ENCODE measurements at places on chromosomes 1 and 21.

DNA sequence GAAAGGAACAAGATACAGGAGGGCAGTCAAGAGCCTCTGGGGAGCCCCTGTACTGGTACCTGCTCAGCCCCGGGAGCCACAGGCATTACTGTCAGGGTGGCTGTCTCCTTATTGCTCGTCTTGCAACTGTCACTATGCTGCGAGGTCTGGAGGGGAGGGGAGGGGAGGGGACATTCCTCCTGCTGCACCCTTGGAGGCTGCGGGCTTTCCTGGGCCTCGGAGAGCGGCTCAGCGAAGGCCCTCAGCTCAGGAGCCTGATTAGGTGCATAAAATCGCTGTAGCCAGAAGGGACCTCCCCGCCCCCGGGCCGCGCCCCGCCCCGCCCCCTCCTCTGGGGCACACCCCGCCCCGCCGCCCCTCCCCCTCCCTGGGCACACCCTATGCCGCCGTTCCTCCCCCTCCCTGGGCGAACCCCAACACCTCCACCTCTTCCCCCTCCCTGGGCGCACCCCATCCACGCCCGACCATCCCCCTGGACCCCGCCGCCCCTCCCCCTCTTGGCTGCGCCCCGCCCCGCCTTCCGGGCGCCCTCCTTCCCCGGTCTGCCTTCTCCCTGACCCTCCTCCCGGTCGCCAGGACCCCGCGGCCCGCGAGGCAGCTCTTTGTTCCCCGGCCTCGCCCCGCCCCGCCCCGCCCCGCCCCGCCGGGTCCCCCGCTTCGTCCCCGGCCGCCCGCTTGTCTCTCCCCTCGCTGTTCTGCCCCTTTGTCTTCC is 35.5 kb downstream of the CACHD1 start:
- peak overlapping the region; percentile 9 for H3K4me3 ChIP-seq
- H3K27ac ChIP-seq = no peak overlapping the region
- no peaks in the 10 kb centered on the region for H3K36me3 ChIP-seq
- H3K27me3 ChIP-seq = no peaks in the 10 kb centered on the region
- H3K4me1 ChIP-seq = no peaks in the 10 kb centered on the region
- no peak for DNase-seq

- H3K36me3 ChIP-seq = no peaks in the 10 kb centered on the region
- no peak overlapping the region for H3K4me3 ChIP-seq
- no peak for DNase-seq
- H3K27ac ChIP-seq = no peak overlapping the region
- peaks cover 2% of the 10 kb centered on the region for H3K27me3 ChIP-seq
Observed at GRCh38 chr1:153141377-153141776, 9.3 kb downstream of the SPRR2G start.

- no peaks in the 10 kb centered on the region for H3K4me1 ChIP-seq
- no peak for DNase-seq
- no peaks in the 10 kb centered on the region for H3K36me3 ChIP-seq
- H3K27me3 ChIP-seq = no peaks in the 10 kb centered on the region
Observed at GRCh38 chr1:114025609-114026401, 46.5 kb downstream of the OLFML3 start.

DNA sequence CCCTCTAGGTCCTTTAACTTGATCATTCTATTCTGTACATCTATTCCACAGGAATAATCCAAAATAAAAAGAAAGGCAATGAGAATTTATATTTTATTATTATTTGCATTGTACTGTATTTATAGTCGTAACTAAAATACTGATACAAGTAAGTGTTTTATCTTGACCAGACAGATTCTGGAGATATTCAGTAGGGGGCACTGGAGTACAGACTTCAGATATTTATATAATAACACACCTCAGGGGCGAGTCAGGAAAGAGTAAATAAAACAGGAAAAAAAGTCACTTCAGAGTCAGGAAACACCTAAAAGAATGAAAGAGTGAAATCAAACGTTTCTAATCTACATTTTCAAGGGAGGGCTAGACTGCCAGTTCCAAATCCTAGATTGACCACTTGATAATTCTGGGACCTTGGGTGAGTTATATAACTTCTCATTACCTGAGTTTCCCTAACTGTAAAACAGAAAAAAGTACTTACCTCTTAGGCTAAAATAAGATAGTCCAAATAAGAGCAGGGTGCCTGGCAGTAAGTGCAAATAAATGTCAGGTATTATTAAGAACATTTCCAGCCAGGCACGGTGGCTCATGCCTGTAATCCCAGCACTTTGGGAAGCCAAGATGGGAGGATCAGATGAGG is 31.1 kb upstream of the MTF1 start:
- DNase-seq = no peak
- no peaks in the 10 kb centered on the region for H3K4me1 ChIP-seq
- H3K4me3 ChIP-seq = no peak overlapping the region
- no peaks in the 10 kb centered on the region for H3K27me3 ChIP-seq
- H3K36me3 ChIP-seq = peaks cover 42% of the 10 kb centered on the region

GRCh38 chr1:91700771-91701471 is 185.0 kb downstream of the TGFBR3 start:
- no peak overlapping the region for H3K4me3 ChIP-seq
- H3K27ac ChIP-seq = no peak overlapping the region

GRCh38 chr1:166040202-166040997 is 126.4 kb downstream of the FAM78B start:
- no peak overlapping the region for H3K27ac ChIP-seq
- H3K27me3 ChIP-seq = no peaks in the 10 kb centered on the region
- H3K36me3 ChIP-seq = no peaks in the 10 kb centered on the region
- DNase-seq = no peak
- H3K4me3 ChIP-seq = no peak overlapping the region

GRCh38 chr1:212688341-212689047 is 11.1 kb downstream of the BATF3 start:
- no peak for DNase-seq
- no peak overlapping the region for H3K4me3 ChIP-seq
- H3K36me3 ChIP-seq = no peaks in the 10 kb centered on the region
- H3K27ac ChIP-seq = no peak overlapping the region

DNA sequence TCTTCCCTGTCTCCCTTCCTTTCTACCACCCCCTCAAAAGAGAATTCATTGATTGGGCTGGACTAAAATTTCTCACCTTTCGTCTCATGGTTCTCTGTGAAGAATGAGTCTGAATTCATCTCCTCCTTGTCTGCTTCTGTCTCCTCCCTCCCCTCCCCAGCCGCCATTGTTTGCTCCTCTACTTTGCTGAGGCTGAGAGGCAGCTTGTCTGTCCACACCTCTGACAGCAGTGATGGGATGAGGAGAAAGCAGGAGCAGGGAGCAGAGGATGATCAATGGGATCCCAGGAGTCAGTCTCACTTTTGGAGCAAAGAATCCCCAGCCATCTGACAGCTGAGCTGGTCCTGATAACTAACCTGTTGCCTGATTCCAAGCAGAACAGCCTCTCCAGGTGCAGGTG is 2.5 kb downstream of the ILDR2 start:
- H3K4me3 ChIP-seq = no peak overlapping the region
- peaks cover 2% of the 10 kb centered on the region for H3K27me3 ChIP-seq
- H3K36me3 ChIP-seq = no peaks in the 10 kb centered on the region

GRCh38 chr1:212559929-212560328 is 48.6 kb upstream of the ATF3 start:
- no peak overlapping the region for H3K4me3 ChIP-seq
- peaks cover 9% of the 10 kb centered on the region for H3K4me1 ChIP-seq
- H3K27me3 ChIP-seq = no peaks in the 10 kb centered on the region
- H3K36me3 ChIP-seq = no peaks in the 10 kb centered on the region

- no peak overlapping the region for H3K27ac ChIP-seq
- no peak overlapping the region for H3K4me3 ChIP-seq
- H3K36me3 ChIP-seq = no peaks in the 10 kb centered on the region
- H3K4me1 ChIP-seq = no peaks in the 10 kb centered on the region
Observed at GRCh38 chr1:87956072-87956471, 627.4 kb downstream of the LMO4 start.

GRCh38 chr1:222600281-222600680 is 10.5 kb upstream of the TAF1A start:
- DNase-seq = no peak
- no peaks in the 10 kb centered on the region for H3K36me3 ChIP-seq
- H3K27ac ChIP-seq = no peak overlapping the region
- H3K27me3 ChIP-seq = no peaks in the 10 kb centered on the region
- H3K4me1 ChIP-seq = no peaks in the 10 kb centered on the region

DNA sequence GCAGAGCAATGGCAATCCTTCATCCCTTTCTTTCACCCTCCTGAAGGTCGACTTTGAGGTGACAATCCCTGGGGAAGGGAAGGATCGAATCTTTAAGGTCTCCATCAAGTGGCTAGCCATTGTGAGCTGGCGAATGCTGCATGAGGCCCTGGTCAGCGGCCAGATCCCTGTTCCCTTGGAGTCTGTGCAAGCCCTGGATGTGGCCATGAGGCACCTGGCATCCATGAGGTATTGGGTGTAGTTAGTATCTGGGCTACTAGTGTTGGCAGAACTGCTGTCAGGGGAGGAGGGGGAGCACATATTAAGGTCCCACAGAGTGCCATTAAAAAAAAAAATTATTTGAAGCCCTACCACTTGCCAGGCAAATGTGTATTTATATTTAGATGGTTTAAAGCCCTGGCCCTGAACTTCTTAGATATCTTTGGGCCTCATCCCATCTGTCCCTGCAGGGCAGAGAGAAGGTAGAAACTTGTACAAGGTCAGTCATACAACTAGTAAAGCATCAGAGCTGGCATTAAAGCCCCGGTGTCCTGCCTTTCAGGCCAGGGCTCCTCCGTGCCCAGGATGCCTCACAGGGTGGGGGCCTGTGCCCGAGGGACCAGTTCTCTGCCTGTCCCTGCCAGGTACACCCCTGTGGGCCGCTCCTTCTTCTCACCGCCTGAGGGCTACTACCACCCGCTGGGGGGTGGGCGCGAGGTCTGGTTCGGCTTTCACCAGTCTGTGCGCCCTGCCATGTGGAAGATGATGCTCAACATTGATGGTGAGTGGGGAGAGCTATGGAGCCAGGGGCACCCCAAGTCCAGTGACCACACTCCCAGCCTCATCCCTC is 10.3 kb downstream of the AGO1 start:
- DNase-seq = no peak
- no peaks in the 10 kb centered on the region for H3K4me1 ChIP-seq
- no peaks in the 10 kb centered on the region for H3K27me3 ChIP-seq

DNA sequence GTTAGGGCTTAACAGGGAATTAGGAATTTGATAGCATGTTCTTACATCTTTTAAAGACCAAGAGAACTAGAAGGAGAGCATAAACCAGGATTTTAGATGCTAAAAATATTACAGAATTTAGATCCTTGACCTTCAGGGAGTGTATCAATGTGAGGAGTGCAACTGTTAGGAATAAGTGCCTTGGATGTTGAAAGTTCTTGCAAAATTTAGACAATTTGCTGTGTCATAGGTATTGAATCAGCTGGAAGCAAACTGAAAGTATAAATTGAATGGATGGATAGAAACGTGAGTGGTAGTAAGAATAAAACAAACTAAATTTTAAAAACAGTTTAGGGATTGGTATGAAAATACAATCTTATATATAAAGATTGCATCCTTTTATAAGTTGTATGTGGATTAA is 27.7 kb downstream of the PPP1R12B start:
- H3K27me3 ChIP-seq = no peaks in the 10 kb centered on the region
- no peak overlapping the region for H3K4me3 ChIP-seq
- H3K36me3 ChIP-seq = no peaks in the 10 kb centered on the region
- H3K27ac ChIP-seq = no peak overlapping the region

- H3K4me3 ChIP-seq = no peak overlapping the region
- H3K27me3 ChIP-seq = no peaks in the 10 kb centered on the region
- H3K36me3 ChIP-seq = no peaks in the 10 kb centered on the region
- no peak overlapping the region for H3K27ac ChIP-seq
- no peak for DNase-seq
- H3K4me1 ChIP-seq = no peaks in the 10 kb centered on the region
Observed at GRCh38 chr1:81304187-81304586, 496.5 kb upstream of the ADGRL2 start.

DNA sequence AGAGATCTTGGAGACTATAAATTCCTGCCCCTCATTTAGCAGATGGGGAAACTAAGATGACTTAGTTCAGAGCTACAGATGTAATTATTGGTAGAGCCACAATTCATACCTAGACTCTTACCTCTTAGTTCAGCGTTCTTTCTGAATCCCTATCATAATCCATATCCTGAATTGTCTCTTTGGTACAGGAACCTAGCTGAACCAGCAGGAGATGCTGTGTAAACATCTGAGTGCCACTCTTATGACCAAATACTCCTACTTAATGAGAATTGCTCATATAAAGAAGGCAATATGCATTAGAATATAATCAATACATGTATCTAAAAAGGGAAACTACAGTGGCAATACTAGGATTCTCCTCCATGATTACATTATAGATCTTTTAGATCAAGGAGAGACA is 459.0 kb downstream of the SIPA1L2 start:
- DNase-seq = no peak
- no peak overlapping the region for H3K4me3 ChIP-seq

- no peaks in the 10 kb centered on the region for H3K4me1 ChIP-seq
- no peaks in the 10 kb centered on the region for H3K36me3 ChIP-seq
- DNase-seq = no peak
- H3K27ac ChIP-seq = no peak overlapping the region
- H3K4me3 ChIP-seq = no peak overlapping the region
Observed at GRCh38 chr1:244199902-244200301, 148.8 kb downstream of the ZBTB18 start.

- H3K36me3 ChIP-seq = no peaks in the 10 kb centered on the region
- H3K27ac ChIP-seq = no peak overlapping the region
Observed at GRCh38 chr1:235500971-235501540, 3.2 kb downstream of the B3GALNT2 start.

DNA sequence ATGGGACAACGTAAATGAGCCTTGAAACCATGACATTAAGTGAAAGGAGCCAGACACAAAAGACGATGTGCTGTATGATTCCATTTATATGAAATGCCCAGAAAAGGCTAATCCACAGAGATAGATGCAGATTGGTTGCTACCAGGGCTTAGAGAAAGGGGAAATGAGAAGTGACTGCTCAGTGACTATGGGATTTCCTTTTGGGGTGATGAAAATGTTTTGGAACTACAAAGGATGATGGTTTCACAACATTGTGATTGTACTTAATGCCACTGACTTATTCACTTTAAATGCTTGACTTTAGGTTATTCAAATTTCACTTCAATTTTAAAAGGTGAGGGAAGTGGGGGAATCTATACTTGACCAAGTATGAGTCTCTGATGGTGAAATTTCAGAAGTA is 414.3 kb downstream of the SETD4 start:
- H3K27me3 ChIP-seq = peaks cover 1% of the 10 kb centered on the region
- no peaks in the 10 kb centered on the region for H3K36me3 ChIP-seq
- no peak for DNase-seq
- no peak overlapping the region for H3K4me3 ChIP-seq
- no peak overlapping the region for H3K27ac ChIP-seq
- H3K4me1 ChIP-seq = no peaks in the 10 kb centered on the region

- H3K4me1 ChIP-seq = no peaks in the 10 kb centered on the region
- H3K4me3 ChIP-seq = no peak overlapping the region
- DNase-seq = no peak
- H3K36me3 ChIP-seq = no peaks in the 10 kb centered on the region
- peaks cover 8% of the 10 kb centered on the region for H3K27me3 ChIP-seq
Observed at GRCh38 chr21:35585878-35586277, 474.4 kb downstream of the SETD4 start.

- no peaks in the 10 kb centered on the region for H3K36me3 ChIP-seq
- no peaks in the 10 kb centered on the region for H3K27me3 ChIP-seq
- no peak for DNase-seq
- H3K27ac ChIP-seq = no peak overlapping the region
- no peaks in the 10 kb centered on the region for H3K4me1 ChIP-seq
Observed at GRCh38 chr1:171910786-171911185, 69.5 kb downstream of the DNM3 start.

GRCh38 chr1:209756615-209757445 is 977 bp downstream of the TRAF3IP3 start:
- peak overlapping the region; percentile 66 for H3K4me3 ChIP-seq
- H3K4me1 ChIP-seq = peaks cover 73% of the 10 kb centered on the region
- DNase-seq = peak; percentile 25
- peak overlapping the region; percentile 74 for H3K27ac ChIP-seq
- no peaks in the 10 kb centered on the region for H3K27me3 ChIP-seq
- peaks cover 30% of the 10 kb centered on the region for H3K36me3 ChIP-seq

Measured in effector memory CD4-positive, alpha-beta T cell (primary cell).